ENCODE measurements at places on chromosomes 6 and 20.

GRCh38 chr6:53930330-53930729 is 135.5 kb downstream of the LRRC1 start:
- DNase-seq: no peak

- DNase-seq: no peak
Measured at GRCh38 chr6:138052783-138053182, 54.4 kb downstream of the PERP start.

DNA sequence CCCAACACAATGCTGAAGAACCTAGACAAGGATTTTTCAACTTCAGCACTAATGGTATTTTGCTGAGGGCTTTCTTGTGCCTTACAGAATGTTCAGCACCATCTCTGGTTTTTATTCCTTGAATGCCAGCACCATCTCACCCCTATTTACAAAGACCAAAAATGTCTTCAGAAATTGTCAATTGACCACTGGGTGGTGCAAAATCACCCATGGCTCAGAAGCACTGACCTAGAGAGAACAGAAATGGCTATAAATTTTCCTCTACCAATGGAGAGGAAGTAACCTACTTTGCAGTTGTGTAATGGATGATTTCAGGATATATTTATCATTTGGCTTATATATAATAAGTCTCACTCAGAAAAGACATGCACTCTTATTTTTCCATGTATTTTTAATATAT is 431.0 kb upstream of the IRAK1BP1 start:
- no peak for DNase-seq

GRCh38 chr6:63816401-63816981 is 180.9 kb downstream of the PHF3 start:
- no peak for DNase-seq

GRCh38 chr6:117487821-117488220 is 5.3 kb downstream of the DCBLD1 start:
- DNase-seq: no peak

DNA sequence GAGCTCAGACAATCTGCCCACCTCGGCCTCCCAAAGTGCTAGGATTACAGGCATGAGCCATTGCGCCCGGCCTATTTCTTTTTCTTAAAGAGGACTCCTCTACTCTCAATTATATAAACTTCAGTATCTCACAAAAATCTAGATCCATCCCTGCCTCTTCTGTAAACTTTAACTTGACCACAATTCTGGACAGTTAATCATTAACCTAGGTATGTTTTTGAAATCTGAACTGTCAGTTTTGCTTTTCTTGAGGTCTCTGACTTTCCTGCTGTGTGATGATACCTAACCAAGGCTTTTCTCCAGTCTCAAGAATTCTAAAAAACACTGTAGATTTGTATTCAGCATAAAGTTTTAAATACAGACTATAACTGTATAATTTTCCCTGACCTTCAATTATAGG is 388.2 kb upstream of the SYNCRIP start:
- no peak for DNase-seq

- no peak for DNase-seq
Measured at GRCh38 chr20:34070859-34071258, 41.2 kb downstream of the EIF2S2 start.

DNA sequence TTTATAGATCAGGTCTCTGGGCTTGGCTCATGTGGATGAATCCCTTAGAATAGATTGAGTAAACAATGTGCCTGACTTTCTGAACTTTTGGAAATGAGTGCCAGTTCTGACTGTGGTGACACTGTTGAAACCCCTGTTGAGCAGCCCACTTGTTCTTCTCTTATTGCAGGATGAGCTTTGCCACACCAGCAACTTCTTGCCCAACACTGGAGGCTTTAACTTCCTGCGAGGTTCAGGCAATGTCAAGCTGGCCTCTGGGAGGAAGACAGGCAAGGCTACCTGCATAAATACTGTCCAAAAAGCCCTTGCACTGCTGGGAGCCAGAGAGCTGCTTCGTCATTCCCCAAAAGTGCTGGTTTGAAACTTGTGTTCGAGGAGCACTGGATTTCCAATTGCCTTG is 32.8 kb upstream of the SMIM8 start:
- DNase-seq: no peak

GRCh38 chr6:152184573-152184916 is 377.1 kb downstream of the ESR1 start:
- no peak for DNase-seq

All from brain (organoid and tissue), 16 donors.